ENCODE measurements at places on chromosomes 11 and 22.

GRCh38 chr11:99920956-99921355 is 766.1 kb upstream of the ARHGAP42 start:
- DNase-seq, result no peak

DNA sequence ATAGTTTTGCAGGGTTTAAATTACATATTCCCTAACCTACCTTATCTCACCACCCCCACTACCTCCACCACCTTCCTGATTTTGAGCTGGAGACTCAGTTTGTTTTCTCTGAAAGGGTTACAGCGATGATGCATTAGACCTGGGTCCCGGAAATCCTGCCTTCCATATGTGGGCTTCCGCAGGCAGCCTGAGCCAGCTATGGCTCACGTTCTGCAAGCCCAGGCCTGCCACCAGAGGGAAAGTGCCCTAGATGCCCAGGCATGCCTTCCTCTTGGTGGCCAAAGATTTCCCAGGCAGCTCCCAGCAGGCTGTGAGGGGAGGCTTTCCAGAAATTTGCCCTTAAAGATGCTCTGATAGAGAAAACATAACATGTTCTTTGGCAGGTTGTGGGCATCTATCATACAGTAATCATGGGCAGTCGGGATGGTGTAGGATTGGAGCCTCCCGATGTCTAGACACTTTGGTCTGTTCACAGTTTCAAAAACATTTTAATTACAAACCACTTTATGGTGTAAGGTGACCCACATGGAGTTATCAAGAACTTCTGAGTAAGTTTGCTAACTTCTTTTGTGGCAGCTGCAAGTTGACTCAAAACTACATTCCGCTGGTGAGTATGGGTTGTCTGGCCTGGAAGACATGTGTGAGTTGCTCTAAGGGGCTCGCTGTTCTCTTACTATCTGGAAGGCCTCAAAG is 79.3 kb downstream of the MICAL2 start:
- DNase-seq, result no peak

GRCh38 chr11:116232364-116232828 is 540.4 kb downstream of the BUD13 start:
- no peak for DNase-seq

GRCh38 chr22:27573280-27574001 is 228.1 kb downstream of the MN1 start:
- DNase-seq, result no peak

- no peak for DNase-seq
Observed at GRCh38 chr11:6655790-6656583, at the start of gene DCHS1. DCHS1 (minus strand) TSS chr11:6655809; CDS start chr11:6641613, 14,196 bp downstream.

DNA sequence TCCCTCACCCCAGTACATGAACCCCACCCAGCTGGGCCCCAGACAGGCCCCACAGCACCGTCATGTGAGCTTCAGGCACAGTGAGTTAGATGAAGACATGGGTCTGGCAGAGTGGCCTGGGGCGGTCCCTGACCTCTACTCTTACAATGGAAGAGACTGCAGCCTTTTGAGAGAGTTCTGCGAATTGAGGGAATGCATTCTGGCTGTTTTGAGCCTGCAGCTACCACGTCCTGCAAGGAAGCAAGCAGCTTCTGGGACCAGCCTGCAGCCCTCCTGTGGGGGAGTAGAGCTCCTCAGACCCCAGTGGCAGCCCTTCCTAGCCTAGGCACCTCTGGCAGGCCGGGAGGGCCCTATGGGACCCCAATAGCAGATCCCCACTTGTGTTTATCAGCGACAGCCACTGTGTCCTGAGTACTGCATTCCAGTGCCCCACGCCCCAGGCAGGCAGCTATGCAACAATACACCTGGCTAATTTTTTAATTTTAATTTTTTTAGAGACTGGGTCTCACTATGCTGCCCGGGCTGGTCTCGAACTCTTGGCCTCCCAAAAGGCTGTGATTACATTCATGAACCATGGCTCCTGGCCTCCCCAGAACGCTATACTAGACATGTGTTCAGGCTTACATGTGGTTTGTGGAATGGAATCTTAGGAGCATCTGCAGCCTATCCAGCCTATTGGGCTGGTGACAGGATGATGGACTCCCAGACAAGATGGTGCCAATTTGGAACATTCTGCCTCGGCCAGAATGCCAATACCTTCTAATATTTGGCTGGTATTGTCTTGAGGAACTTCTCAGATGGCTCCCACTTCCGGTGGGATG is 717 bp upstream of the SLC7A4 start:
- no peak for DNase-seq
